ENCODE measurements at places on chromosomes 2 and 18.

DNA sequence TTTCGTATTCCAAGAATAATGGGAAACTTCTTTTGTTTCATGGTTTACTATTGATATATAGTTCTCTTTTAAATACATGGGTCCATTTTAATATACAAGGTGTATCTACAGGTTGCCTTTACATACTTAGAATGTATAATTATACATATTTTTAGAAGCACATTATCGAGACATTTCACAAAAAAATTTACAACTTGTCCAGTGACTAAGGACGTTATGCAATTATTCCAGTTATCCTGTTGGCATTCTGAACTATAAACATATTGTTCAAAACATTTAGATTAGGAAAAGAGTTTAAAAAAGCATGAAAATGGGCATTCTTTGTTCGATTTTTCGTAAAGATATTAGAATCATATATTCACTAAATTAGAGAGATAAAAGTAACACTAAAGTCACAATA, 344.6 kb upstream of the TMEFF2 start:
- no peak for DNase-seq

DNA sequence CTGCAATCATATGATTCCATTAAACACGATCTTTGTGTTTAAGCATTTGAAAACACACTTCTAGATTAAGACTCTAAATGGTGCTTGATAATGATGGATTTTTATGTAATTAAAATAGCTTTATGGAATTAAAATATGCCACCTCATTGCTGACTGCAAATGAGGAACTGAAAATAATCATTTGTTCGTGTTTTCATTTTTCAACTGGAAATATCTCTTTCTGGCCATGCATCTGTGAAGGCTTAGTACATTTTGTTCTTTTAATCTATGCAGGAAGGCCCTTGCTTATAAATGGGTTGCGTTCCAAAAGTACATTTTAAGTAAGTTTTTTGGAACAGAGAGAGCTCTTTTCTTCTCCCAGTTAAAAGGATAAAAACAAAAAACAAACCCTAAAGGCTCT, 125.5 kb downstream of the MC4R start:
- no peak for DNase-seq

- DNase-seq, result no peak
These were observed 154.5 kb upstream of the CCDC68 start for GRCh38 chr18:55113800-55114199.

GRCh38 chr2:205612636-205613035, 69.7 kb upstream of the NRP2 start:
- no peak for DNase-seq

- DNase-seq, result no peak
These were observed 120.8 kb downstream of the GLI2 start for GRCh38 chr2:120856421-120856862.

GRCh38 chr2:29108225-29108624, 7.0 kb upstream of the CLIP4 start:
- DNase-seq, result no peak

DNA sequence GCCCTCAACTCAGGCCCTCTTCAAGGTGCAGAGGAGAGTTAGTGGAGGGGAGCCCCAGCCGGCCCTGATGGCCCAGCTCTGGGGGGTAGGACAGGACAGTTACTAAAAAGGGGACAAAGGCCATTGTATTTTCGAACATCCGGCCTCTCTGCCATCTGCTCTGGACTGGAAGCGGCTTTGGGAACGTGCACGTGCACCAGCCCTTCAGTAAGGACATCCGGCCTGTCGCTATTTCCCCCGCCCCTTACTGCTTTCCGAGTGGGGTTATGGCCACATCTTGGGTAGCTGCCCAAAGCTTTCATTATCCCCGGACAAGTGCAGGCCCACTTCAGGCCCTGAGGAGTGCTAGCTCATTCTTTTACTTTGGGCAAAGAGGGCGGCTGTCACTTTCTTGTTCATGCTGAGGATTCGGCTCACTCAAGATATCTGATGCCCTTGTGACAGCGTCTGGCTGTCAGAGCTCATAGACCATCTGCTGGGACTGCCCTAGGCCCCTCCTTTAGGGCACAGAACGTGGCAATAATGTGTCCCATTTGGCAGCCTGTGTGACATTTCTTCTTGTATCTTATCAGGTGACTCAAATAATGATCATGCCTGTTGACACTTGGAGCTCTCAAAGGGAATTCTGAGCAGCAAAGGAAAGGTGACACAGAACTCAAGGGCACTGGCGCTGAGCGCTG, 17.5 kb downstream of the SLC4A3 start:
- no peak for DNase-seq

GRCh38 chr2:6880200-6880733, 2.7 kb downstream of the RSAD2 start:
- no peak for DNase-seq

GRCh38 chr2:241553981-241554380, 4.6 kb upstream of the BOK start:
- no peak for DNase-seq

DNA sequence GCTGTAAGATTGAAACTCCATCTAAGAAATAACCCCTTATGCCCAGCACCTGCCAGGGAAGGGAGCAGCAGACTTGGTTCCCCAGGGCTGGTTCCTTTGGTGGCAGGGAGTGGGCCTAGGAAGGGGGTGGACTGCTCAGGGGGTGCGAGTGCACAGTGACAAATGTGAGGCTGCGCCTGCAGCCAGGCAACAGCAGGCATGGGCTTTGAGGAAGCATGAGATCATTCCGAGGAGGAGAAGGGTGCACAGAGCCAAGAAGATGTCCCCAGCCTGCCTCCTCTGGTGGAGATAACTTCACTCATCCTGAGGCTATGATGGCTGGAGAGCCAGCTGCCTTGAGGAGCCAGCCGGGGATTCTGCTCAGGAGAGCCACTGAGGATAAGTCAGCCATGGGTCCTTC, 158.0 kb downstream of the CAPN13 start:
- DNase-seq, result no peak

DNA sequence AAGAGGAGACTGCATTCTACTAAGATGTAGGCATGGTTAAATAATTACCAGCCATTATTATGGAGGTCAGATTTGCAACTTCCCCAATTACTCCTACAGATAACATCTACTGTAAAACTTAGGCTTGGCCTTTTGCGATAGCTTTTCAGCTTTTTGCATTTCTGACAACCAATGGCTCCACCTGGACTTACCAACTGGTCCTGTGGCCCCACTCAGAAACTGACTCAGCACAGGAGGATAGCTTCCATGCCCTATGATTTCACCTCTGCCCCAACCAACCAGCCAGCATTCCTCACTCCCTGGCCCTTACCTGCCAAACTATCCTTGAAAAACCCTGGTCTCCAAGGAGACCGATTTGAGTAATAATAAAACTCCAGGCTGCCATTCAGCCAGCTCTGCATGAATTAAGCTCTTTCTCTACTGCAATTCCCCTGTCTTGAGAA, 28.2 kb downstream of the TUBB6 start:
- DNase-seq, result no peak

GRCh38 chr2:186269536-186269935, 216.5 kb upstream of the ZC3H15 start:
- DNase-seq, result no peak

- no peak for DNase-seq
These were observed 73.7 kb upstream of the DNAJC10 start for GRCh38 chr2:182642328-182642727.

- DNase-seq, result no peak
These were observed 2.2 kb upstream of the DSC2 start for GRCh38 chr18:31104444-31104843.

- DNase-seq, result no peak
These were observed 138.2 kb upstream of the OSR1 start for GRCh38 chr2:19496646-19497045.

DNA sequence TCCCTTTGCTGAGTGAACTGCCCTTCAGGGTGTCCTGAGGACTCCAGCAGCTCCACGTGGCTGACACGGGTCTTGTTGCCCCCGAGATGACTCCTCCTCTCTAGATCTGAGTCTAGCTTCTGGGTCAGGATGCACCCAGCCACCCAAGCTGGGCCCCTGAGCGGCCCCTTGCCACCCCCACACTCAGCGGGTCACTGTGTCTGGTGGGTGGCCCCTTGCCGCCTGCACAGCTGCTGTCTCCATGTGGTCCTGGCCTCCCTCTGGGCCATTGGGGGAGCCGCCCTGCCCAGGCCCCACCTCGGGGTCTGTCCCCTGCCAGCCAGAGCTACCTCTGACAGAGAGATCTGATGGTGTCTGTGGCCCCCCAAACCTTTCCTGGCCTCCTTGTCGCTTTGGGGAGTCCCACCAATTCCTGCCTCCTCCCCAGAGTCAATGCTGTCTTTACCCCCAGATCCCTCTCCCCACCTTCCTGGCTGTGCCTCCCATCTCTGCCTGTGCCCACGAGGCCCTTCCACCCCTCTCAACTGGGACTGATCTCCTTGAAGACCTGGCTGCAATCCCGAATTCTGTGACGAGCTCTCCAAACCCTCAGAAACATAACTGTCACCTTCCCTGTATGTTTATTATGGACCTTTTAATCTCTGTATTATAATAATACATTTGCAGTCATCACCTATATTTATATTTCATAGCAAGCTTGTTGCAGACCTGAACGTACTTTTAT, 46.5 kb downstream of the TWIST2 start:
- DNase-seq, result no peak

DNA sequence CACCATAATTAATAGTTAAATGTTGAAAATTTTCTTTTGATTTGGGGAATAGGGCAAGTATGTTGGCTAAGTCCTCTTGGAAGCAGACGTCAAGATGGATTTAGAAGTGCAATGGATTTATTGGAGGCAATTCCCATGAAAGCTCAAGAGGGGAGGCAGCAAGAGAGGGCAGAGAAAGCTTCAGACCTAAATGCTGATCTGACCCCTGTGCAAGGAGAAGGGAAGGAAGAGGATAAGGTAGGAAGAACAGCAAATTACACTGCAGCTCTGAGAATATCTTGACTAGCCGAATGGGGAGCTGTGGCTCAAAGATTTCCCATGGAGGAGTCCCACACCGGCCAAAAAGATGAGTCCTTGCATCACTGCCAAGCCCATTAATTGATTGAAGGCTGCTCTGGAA, 46.9 kb upstream of the ATP8B1 start:
- DNase-seq, result no peak

DNA sequence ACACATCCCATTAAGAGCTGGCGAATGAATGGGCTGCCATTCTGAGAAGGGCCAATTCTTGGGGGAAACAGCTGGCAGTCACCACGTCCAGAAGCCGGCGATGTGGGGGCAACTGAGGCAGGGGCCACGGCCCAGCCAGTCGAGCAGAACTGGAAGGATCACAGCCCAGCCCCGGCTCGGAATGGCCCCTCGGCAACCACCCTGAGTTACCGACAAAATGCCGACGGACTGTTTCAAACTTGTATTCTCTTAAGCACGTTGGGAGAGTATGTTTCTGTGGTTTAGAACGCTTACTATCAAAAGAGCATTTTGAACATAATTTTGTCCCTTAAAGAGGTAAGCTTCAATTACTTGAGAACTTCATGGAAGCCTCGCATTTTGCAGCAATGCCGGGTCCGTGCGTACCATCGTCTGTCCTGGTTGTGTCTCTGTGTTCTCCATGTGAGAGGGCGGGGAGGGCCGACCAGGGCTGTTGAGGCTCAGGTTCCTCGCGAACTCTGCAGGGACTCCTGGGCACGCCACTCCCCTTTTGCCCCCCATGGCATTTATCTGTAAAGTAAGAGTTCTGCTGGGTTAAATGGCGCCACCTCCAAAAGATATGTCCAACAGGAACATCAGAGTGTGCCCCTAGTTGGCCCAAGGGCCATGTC, 155.9 kb downstream of the TWIST2 start:
- no peak for DNase-seq

GRCh38 chr2:176140513-176141317, 10.6 kb upstream of the HOXD4 start:
- no peak for DNase-seq

DNA sequence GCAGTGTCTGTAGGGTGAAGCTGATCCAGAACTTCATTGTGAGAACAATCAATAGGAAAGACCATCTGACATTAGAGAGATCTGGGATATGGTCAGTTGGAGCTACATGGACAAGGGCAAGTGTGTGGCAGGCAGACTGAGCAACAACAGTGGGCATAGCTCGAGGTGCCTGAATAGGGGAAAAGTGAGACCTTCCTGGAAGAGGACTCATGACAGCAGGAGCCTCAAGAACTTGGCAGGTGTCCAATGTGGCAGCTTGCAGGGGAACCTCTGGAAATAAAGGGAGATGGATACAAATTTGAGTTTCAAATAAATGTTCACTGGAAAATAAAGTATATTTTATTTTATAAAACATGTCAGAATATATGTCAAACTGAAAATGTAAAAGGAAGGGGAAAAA, 117.9 kb downstream of the TANC1 start:
- DNase-seq, result no peak

GRCh38 chr2:120343433-120344105, 2.4 kb upstream of the INHBB start:
- no peak for DNase-seq

- no peak for DNase-seq
These were observed 334.8 kb downstream of the DYSF start for GRCh38 chr2:71788186-71788525.

- no peak for DNase-seq
These were observed 30.7 kb downstream of the TRAK2 start for GRCh38 chr2:201420442-201421113.

DNA sequence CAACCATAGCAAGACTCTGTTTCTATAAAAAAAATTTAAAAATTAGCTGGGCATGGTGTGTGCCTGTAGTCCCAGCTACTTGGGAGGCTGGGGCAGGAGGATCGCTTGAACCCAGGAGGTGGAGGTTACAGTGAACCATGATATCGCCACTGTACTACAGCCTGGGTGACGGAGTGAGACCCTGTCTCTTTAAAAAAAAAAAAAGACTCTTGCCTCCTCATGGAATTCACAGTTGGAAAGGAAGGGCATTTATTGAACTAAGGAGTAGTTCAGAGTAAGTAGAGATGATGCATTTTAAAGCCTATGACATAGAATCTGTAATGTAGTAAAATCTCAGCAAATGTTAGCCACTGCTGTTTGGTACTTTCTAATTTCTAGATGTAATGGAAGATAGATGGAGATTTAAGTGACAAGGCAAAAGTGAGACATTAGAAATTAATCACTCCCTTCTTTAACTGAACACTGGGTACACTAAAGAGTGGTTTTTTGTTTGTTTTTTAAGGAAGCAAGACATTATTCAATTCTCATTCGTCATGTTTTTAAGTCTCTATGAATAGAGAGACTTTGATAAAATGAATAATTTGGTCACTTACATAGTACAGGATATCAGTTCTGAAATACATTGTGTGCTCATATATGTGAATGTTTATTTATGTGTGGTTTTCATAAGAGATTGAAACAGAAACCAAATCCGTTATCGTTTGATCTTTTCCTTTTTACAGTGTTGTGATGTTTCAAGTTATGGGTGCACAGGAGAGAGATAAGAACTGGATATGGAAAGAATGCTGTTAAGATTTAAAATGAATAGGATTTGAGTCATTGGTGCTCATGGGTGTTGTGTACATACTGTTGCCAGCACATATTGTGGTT, 186.1 kb upstream of the STON1 start:
- no peak for DNase-seq

DNA sequence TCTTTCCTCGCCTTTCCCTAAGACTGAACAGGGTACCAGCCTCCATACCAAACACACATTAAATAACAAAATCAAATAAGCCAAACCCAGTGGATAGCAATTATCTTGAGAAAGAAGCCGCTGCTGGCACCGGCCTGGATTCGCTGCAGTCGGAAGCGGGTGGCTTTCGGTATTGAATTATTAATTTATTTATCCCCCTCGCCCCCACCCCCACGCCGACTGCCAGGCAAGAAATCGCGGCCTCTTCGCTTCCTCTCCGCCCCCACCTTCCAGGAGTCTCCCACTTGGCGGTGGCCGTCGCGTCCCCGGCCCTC, 370 bp upstream of the ZNF804A start:
- no peak for DNase-seq
